ENCODE measurements at places on chromosomes 5 and 9.

- H3K4me1 ChIP-seq, result peaks cover 19% of the 10 kb centered on the region
- DNase-seq, result no peak
- H3K4me3 ChIP-seq, result no peak overlapping the region
- no peaks in the 10 kb centered on the region for H3K27me3 ChIP-seq
- H3K27ac ChIP-seq, result no peak overlapping the region
Observed at GRCh38 chr9:113446323-113446740, 17.2 kb upstream of the RGS3 start.

DNA sequence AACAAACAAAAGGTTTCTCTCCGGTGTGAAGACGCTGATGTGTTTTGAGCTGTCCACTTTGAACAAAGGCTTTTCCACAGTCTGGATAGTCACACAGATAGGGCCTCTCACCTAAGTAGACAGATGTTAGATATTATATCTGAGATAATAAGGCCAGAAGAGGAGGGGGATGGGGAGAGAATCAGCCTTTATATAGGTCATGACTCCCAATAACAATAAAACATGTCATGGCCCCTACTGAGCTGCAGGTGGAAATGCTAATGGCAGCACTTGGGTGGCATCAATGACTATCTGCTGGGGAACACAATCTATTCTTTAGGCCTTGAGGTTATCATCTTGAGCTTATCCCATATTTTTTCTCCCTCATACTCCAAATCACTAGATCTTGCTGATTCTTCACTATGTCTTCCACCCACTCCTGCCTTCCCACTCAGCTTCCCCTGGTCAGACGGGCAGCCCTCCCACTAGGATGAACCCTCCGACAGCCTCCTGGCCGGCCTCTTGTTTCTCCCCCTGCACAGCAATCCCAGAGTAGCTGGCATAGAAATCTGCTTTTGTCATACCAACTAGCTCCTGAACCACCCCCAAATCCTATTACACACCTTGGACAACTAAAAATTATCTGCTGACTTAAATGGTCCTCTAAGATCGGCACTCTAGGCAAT, 11.5 kb upstream of the SLC35D2 start:
- H3K27me3 ChIP-seq, result no peaks in the 10 kb centered on the region
- H3K36me3 ChIP-seq, result no peaks in the 10 kb centered on the region
- H3K4me3 ChIP-seq, result no peak overlapping the region
- no peak overlapping the region for H3K27ac ChIP-seq

GRCh38 chr9:34927061-34927460, 31.0 kb upstream of the PHF24 start:
- H3K4me1 ChIP-seq, result no peaks in the 10 kb centered on the region
- peaks cover 5% of the 10 kb centered on the region for H3K27me3 ChIP-seq
- H3K36me3 ChIP-seq, result no peaks in the 10 kb centered on the region
- DNase-seq, result no peak
- H3K27ac ChIP-seq, result no peak overlapping the region
- H3K4me3 ChIP-seq, result no peak overlapping the region

DNA sequence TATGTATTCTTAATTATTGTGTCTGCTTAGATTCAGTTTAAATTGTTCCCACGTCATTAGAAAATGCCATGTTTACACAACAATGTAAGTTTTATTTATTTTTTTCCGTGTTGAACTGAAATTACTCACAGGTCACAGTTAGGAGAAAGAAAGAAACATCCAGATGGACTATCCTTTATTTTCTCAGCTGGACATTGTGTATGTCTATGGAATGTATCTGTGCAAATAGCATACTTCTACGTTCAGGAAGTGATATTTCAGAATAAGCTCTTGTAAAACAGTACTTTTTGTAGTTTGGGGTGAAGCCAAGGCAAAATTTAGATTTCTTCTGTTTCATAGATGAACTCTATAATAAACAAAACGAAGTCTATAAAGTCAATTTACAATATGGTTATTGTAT, 249.0 kb upstream of the ZNF608 start:
- H3K4me1 ChIP-seq, result no peaks in the 10 kb centered on the region
- H3K4me3 ChIP-seq, result no peak overlapping the region
- no peak for DNase-seq
- H3K27me3 ChIP-seq, result no peaks in the 10 kb centered on the region

- H3K36me3 ChIP-seq, result no peaks in the 10 kb centered on the region
- H3K27me3 ChIP-seq, result no peaks in the 10 kb centered on the region
- H3K4me3 ChIP-seq, result no peak overlapping the region
Observed at GRCh38 chr5:164119806-164120447, 614.5 kb downstream of the MAT2B start.

DNA sequence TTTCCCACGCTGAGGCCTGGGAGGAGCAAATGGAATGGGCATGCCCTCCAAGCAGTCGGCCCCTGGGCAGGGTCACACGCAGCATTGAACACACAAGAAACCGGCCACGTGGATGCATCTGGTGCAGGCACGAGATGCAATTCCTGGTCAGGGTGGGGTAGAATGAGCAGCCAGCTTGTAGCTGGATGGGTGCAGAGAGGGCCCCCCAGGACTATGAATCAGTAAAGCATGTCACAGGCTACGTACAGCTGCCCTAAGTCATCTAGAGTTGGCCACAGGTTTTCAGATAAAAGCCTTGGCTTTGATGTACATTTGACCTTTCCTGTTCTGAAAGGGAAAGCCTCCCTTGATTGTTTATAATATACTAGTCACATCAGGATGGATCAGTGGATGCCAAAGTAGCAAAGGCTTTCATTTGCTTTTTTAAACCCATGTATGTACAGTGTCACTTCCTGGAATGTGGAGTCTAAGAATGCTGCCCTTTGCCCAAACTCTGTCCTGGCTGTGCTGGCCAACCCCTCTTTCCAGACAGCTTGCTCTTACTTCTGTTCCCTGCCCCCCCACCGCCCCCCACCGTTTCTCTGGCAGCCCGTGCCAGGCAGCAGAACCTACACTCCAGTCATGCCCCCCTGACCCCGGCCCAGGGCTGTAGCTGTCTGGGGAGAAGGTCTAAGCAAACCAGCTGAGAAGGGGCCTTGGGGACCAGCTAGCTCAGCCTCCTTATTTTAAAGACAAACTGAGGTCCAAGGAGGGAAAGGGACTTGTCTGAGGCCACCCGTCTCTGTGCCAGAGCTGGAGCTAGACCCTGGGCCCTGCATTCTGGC, 169.2 kb downstream of the HSPA4 start:
- no peaks in the 10 kb centered on the region for H3K4me1 ChIP-seq
- no peaks in the 10 kb centered on the region for H3K27me3 ChIP-seq
- no peaks in the 10 kb centered on the region for H3K36me3 ChIP-seq
- no peak for DNase-seq
- no peak overlapping the region for H3K27ac ChIP-seq

GRCh38 chr9:116156621-116157314, 3.2 kb downstream of the PAPPA start:
- peak overlapping the region; percentile 67 for H3K4me3 ChIP-seq
- peaks cover 4% of the 10 kb centered on the region for H3K27me3 ChIP-seq
- no peaks in the 10 kb centered on the region for H3K4me1 ChIP-seq
- H3K27ac ChIP-seq, result peak overlapping the region; percentile 65
- peak; percentile 88 for DNase-seq

DNA sequence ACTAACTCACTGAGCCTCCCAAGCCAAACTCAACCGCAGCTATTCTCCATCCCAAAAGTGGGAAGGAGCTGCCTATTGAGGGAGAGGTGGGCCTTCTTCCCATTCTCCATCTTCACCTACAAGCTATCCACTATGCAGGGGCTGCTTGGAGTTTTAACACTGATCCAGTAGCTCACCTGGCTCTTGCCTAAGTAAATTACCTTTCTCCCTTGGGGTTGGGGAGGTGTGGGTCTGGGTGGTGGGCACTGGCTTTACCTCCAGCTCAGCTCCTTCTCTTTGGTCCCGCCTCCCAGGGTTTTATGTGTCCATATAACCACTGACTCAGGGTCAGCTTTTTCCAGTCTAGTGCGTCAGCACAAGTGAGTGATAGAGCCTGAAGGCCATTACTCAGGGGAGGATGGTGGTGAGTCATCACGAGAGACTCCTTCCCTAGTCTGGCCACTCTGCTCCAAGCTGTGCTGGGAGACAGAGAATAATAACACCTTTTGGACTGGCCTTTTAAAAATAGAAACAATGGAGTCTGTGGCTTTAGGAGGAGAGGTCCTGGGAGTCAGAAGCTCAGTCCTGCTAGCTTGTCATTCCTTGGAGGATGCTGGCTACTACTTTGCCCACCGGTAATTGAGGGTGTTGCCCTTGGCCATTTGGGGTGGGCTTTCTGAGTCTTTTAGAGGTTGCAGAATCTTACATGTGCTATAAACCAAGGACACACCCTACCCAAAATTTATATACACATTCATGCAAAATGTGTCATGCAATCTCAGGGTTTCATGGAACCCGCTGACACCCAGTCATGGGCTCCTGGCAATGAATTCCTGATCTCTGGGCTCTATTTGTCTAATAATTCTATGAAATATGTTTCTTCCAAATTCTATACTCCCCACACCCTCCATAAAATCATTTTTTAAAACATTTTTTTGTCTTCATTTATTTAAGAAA, 35.6 kb upstream of the ATP6V1G1 start:
- H3K27me3 ChIP-seq, result peaks cover 2% of the 10 kb centered on the region
- H3K4me3 ChIP-seq, result no peak overlapping the region
- DNase-seq, result peak; percentile 55

- no peaks in the 10 kb centered on the region for H3K27me3 ChIP-seq
- no peak overlapping the region for H3K27ac ChIP-seq
- no peak for DNase-seq
- H3K4me3 ChIP-seq, result no peak overlapping the region
- H3K36me3 ChIP-seq, result no peaks in the 10 kb centered on the region
Observed at GRCh38 chr9:135456436-135457104, 23.0 kb upstream of the PPP1R26 start.

DNA sequence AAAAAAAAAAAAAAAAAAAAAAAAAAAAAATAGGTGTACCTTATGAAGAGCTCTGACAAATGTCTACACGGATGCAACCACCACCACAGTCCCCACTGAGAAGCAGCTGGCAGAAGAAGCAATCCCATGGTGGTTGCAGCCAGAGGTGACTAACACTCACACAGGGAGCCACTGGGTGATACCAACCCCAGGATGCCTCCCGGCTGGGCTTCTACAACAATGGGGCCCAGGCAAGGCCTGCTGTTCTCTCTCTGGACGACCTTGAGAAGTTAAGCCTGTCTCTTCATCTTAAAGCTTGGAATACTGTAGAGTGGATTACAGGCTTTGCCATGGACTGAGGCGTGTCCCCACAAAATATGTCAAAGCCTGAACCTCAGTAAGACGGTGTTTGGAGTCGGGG, 104.1 kb downstream of the ROR2 start:
- H3K27ac ChIP-seq, result no peak overlapping the region
- H3K4me1 ChIP-seq, result no peaks in the 10 kb centered on the region
- DNase-seq, result no peak
- H3K4me3 ChIP-seq, result no peak overlapping the region

GRCh38 chr9:123099548-123099947, 66.1 kb downstream of the GPR21 start:
- no peaks in the 10 kb centered on the region for H3K4me1 ChIP-seq
- DNase-seq, result no peak
- no peak overlapping the region for H3K4me3 ChIP-seq
- peaks cover 98% of the 10 kb centered on the region for H3K36me3 ChIP-seq
- no peak overlapping the region for H3K27ac ChIP-seq
- H3K27me3 ChIP-seq, result no peaks in the 10 kb centered on the region

GRCh38 chr5:124732428-124733328, 13.8 kb downstream of the ZNF608 start:
- no peak overlapping the region for H3K27ac ChIP-seq
- H3K27me3 ChIP-seq, result no peaks in the 10 kb centered on the region
- H3K36me3 ChIP-seq, result no peaks in the 10 kb centered on the region
- H3K4me1 ChIP-seq, result peaks cover 6% of the 10 kb centered on the region
- DNase-seq, result no peak

DNA sequence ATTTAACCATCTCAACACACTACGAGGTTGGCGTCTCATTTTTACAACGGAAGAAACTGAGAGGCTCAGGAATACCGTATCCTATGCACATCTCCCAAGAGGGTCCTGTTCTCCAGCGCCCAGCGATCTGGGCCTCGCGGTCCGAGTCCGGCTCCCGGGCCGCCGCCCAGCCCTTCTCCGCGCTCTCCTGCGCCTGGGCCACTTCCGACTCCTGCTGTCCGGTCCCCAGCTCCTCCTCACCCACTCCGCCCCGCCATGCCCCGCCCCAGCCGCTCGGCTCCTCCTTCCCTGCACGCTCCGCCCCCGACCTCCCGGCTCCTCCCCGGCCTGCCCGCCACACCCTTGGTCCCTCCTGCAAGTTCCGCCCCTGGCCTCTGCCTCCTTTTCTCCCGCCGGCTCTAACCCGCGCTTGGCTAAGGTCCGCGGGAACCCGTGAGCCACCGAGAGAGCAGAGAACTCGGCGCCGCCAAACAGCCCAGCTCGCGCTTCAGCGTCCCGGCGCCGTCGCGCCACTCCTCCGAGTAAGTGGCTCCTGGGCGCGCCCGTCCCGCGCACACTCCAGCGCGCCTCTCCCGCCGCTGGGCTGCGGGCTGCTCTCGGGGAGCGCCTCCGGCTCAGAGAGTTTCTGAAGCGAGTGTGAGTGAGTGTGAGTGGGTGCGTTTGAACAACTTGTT, 87.3 kb upstream of the TNFAIP8 start:
- DNase-seq, result peak; percentile 97
- H3K36me3 ChIP-seq, result no peaks in the 10 kb centered on the region
- H3K27me3 ChIP-seq, result no peaks in the 10 kb centered on the region
- H3K27ac ChIP-seq, result peak overlapping the region; percentile 37

- DNase-seq, result no peak
- peaks cover 64% of the 10 kb centered on the region for H3K4me1 ChIP-seq
- no peak overlapping the region for H3K4me3 ChIP-seq
Observed at GRCh38 chr9:109313351-109313750, 7.5 kb downstream of the EPB41L4B start.

- H3K4me3 ChIP-seq, result no peak overlapping the region
- DNase-seq, result no peak
- H3K27me3 ChIP-seq, result no peaks in the 10 kb centered on the region
- H3K4me1 ChIP-seq, result peaks cover 7% of the 10 kb centered on the region
Observed at GRCh38 chr5:40746703-40747102, 9.1 kb downstream of the TTC33 start.

GRCh38 chr5:68299575-68299974, 84.0 kb downstream of the PIK3R1 start:
- no peak overlapping the region for H3K27ac ChIP-seq
- no peaks in the 10 kb centered on the region for H3K27me3 ChIP-seq
- no peak for DNase-seq
- no peaks in the 10 kb centered on the region for H3K4me1 ChIP-seq

DNA sequence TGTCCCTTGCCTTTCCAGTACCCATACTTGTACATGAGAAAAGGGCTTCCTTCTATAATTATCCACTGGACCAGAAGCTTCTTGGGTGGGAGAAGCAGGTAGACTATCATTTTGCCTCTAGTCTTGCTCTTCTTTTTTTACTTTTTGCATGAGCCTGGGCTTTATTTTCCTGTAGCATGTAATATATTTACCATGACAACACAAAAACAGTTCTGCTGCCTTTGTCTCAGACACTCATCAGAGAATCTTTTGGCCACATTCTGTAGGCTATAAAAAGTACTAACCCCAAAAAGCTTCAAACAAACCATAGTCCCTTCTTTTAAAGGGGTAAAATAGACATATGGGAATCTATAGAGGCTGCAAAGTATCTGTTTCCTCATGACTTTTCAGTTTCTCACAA, 339.2 kb upstream of the PIK3R1 start:
- H3K27ac ChIP-seq, result no peak overlapping the region
- H3K4me1 ChIP-seq, result no peaks in the 10 kb centered on the region
- no peak for DNase-seq
